Nephron progenitor cell (in vitro differentiated cells): ENCODE measurements at places on chromosomes 2 and 18.
A peak's percentile ranks its signal among the peaks of the same experiment; 100 is the strongest.

DNA sequence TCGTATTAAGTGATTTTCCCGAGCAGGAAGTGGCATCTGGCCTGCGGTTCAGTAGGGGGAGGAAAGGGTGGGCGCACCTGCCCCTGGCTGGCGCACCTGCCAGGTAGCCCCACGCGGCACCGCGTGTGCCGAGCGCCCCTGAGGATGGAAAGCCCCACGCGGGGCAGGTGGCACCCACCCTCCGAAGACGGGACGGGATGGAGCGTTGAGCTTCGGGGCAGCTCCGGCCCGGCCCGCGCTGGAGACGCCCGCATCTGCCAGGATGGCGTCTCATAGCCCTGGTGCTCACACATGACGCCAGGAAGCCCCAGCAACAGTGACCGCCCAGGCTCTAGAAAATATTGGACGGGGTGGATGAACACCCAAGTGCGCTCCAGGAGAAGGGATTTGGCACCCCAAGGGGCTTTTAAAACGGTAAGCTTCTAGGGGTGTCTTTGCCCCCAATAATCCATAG is 2.5 kb upstream of the NFATC1 start:
- no peak for DNase-seq

- no peak for DNase-seq
Observed at GRCh38 chr18:23265682-23266399, 130.6 kb downstream of the CABLES1 start.

GRCh38 chr2:144256996-144257707 is 262.8 kb downstream of the ZEB2 start:
- DNase-seq, result no peak

DNA sequence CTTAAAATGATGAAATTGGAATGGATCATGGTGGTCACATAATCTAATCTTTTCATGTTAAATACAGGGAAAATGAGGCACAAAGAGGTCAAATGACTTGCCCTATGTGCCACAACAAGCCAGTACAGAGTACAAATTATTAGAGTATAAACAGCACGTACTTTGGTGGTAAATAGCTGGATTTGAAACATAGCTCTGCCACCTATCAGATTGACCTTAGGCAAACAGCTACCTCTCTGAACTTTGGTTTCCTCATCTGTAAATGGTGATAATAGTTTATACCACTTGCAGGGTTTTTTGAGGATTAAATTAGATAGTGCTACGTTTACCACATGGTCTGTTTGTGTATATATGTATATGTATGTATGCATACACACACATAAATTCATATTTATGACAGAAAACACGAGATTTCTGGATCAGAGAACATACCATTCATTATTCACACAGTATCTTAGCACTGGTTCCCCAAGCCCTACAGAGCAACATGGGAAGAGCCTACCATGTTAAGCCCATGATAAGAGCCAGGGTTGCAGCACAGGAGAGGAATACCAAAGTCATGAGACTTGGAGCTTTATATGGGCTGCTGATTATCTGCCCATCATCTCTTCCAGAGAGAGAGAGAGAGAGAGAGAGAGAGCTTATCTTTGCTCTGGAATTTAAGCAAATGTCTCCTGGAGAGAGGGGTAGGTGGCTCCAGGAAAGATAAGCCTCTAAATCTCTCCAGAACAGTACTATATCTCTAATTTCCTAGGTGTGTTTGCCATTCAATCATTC is 73.5 kb downstream of the MDH1 start:
- no peak for DNase-seq

DNA sequence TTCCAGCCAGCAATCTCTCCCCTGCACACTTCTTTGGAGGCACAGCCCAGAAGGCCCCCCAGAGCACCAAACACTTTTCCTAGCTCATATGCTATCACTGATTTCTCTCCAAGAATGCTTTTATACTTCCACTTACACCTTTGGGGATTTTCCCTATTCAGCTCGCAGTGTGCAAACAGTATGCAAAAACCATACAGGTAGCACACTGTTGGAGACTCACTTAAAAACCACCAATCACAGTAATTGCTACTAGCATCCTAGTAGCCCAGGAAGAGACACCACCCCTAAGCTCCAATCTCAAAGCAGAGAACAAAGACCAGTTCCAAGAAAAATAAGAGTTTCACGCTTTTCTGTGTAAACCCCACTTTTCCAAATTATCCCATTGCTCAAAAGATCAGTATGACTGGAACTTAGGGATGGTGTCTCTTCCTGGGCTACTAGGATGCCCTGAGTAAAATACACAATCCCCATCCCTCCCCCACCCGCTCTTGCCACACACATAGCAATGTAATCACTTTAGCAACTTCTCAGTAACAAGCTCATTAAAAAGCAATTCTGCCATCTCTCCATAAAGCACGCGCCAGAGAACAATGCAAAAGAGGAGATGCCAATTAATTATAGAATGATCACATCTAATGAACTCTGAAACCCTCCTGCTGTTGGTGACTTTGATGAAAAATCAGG is 43.0 kb downstream of the KLF7 start:
- no peak for DNase-seq

GRCh38 chr2:185644828-185645227 is 93.8 kb upstream of the FSIP2 start:
- no peak for DNase-seq

DNA sequence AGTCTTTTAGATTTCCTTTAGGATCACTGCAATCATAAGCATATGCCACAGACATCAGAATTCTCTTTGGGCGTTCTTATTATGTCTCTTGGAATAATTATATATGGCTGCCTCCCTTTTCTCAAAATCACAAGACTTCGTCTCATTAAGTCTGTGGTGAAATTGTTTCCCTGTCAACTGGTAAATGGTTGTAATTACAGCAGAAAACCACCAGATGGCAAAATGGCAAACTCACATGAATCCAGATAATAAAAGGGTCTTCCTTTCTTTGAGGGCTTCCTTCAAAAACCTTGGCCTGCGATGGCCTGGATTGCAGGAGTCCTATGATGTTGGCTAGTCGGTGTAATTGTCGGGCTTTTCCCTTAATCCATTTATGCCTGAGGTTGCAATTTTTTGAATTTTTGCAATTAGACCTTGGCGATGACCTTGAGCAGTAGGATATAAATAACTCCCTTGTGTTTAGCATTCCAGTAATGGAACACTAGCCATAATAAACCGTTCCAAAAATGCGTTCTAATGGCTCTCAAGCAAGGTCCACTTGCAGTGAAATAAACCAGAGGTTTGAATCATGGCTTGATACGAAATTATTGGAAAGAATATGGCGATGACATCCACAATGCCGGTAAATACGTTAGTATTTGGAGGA is 656.4 kb downstream of the MBD2 start:
- DNase-seq, result peak; percentile 11

DNA sequence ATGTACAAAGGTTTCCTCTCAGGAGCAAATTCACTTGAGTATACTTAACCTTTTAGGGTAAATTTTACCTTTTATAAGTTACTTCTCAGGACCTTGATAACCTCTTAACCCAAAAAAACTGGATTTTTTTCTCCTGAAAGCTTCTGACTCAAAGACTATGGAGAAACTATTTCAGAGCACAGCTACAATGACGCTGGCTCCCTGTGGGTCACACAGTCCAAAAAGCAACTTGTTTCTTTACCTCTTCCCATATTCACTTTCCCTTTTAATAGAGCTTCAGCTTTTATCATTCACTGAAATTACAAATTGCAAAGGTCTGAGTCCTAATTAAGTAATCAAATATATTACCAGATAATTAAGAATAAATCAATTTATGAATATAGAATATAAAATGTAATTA is 32.4 kb downstream of the GTF3C3 start:
- DNase-seq, result no peak

- no peak for DNase-seq
Observed at GRCh38 chr2:172836347-172836821, 100.7 kb downstream of the RAPGEF4 start.

GRCh38 chr18:7290077-7290476 is 59.2 kb downstream of the LRRC30 start:
- DNase-seq, result no peak

DNA sequence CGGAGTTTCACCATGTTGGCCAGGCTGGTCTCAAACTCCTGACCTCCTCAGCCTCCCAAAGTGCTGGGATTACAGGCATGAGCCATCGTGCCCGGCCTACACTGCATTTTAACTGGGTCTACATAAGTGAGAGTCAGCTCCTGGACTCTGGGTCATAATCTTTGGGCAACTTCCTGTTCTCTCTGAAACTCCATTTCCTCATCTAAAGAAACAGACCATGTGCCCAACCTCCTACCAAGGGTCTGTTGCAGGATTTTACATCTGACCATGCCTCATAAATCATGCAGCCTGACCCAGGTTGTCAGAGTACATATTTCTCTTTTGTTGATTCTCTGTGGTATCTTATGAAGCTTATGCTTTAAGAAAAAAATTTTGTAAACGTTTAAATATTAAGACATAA is 280.4 kb downstream of the ALPK2 start:
- no peak for DNase-seq

DNA sequence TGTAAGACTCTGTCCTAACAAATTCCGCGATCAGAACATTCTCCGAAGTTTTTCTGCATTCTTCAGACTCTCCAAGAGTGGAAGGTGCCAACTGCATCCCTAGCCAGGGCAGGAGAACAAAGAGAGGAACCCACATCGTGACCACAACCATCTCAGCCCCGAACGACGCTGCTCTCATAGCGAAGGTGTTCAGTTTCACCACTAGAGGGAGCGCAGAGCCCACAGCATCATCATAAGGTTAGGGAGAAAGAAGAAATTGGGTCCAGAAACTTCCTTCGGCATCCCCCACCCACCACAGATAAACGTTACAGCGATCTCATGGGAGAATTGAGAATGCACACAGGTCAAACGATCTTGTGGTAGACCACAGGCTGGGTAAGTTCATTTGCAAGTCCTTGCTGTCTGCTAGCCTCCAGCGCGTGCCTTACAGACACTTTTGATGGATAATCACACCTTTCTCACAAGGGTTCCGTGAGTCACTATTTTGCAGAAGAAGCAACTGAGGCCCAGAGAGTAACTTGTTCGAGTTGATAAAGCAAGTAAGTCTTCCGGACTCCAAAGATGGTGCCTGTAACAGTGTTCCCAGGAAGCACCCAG is 53.7 kb upstream of the ARL4C start:
- DNase-seq, result peak; percentile 69

GRCh38 chr2:162972383-162972782 is 133.8 kb upstream of the KCNH7 start:
- no peak for DNase-seq

DNA sequence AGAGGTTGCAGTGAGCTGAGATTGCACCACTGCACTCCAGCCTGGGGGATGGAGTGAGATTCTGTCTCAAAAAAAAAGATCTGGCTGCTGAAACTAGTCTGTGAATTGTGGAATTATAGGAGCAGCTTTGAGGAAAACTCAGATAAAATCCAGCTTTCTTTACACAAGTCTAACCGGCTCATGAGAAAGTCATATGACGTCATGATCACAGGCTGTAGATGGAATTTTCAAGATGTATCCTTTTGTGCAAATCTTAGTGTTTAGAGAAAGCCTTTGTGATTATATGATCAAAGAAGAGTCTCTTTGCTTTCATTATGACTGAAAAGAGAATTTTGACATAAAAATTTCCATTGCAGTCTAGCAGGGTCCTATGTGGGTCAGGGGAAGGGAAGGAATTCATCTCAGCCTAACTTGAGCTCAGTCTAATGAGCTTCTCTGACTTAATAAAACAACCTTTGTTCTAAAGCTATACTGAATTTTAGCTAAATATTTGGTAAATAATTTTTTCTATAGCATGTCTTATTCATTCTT is 90.2 kb upstream of the NCK2 start:
- DNase-seq, result no peak

- no peak for DNase-seq
Observed at GRCh38 chr2:127573771-127574170, 38.3 kb downstream of the MYO7B start.

GRCh38 chr18:567122-567521 is 13.1 kb upstream of the CETN1 start:
- DNase-seq, result no peak

DNA sequence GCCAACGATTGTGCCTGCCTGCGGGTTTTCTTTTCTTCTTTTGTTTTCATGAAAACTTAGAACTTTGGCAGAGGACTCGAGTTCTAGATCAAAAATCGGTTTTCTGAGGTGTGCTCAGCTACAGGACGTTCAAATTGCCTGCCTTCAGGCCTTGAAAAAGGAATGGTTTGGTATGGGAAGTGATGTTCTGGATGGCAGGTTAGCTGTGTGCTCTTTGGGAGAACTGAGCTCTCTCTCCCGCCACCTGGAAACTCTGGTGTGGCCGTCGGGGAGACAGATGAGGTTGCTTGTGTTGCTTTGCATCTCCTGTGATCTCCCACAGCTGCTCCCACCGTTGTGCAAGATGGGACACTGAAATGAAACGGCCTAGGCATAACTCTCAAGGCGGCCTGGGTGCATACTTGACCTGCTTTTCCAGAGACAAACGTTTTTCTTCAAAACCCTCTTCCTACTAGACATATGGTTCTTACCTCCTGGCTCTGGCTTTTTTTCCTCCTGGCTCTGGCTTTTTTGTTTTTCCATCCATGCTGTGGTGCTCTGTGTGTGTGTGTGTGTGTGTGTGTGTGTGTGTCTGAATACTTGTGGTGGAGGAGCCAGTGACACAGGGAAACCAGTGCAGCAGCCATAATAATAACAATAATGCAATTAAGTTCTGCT is 2.0 kb downstream of the FMNL2 start:
- DNase-seq, result peak; percentile 25

GRCh38 chr2:33796511-33796910 is 197.4 kb upstream of the FAM98A start:
- no peak for DNase-seq

- no peak for DNase-seq
Observed at GRCh38 chr2:14867853-14868252, 235.3 kb downstream of the LRATD1 start.

- DNase-seq, result no peak
Observed at GRCh38 chr2:170362313-170362870, 184.4 kb downstream of the MYO3B start.

DNA sequence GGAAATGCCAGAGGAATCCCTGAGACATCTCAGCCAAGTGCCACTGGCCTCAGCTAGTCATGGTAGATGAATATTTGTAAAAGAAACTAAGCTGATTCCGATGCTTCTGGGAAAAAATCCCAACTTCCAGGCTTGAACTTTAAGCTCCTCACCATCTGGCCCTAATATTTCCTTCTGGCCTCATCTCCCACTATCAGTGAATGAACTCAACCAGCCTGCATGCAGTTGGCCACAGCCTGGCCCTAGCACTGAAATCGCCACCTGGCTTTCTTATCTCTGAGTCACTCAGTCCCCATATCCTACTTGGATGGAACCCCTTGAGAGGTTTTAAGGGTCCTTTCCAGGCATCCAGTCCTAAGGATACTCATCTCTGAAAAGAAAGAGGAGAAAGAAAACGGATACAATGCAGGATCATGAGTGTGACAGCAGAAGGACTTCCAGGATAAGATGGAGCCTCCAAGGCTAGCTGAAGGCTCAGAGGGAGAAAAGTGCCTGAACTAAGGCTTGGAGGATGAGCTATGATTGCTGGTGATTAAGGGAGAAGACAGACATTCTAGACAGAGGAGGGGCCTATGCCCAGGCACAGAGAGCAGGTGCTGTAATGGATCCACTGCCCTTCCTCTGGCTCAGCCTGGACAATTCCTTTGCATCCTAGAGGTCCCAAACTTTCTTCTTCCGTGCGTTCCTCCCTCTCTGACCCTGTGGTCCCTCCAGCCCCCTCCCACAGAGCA is 141.5 kb upstream of the MYCN start:
- DNase-seq, result no peak
